OCI-LY7 (cell line): ENCODE measurements at places on chromosomes 5 and 9.

- DNase-seq: no peak
These were observed 92.5 kb downstream of the IRX2 start for GRCh38 chr5:2658881-2659470.

- DNase-seq: no peak
These were observed 12.4 kb downstream of the DNAJB5 start for GRCh38 chr9:35001803-35002502.

- DNase-seq: no peak
These were observed 58.9 kb downstream of the DOCK2 start for GRCh38 chr5:169695919-169696490.

DNA sequence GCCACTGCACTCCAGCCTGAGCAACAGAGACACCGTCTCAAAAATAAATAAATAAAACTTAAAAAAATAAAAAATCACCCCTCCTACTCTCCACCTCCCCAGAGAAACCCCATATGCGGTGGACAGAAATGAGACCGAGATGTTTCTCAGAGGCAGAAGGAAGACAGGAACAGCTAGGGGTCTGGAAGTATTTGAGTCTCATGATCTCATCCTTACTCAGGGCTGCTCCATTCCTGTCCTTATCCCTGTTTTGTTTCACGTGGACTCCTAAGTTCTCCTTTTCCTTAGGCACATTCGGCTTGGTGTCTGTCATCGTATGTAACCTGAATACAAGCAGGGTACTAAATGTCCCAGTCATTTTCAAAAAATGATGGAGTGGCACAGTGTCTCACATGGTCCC lies 76.1 kb downstream of the C9orf50 start:
- no peak for DNase-seq

GRCh38 chr9:37295796-37296195 lies 126.7 kb upstream of the GRHPR start:
- peak; percentile 78 for DNase-seq

DNA sequence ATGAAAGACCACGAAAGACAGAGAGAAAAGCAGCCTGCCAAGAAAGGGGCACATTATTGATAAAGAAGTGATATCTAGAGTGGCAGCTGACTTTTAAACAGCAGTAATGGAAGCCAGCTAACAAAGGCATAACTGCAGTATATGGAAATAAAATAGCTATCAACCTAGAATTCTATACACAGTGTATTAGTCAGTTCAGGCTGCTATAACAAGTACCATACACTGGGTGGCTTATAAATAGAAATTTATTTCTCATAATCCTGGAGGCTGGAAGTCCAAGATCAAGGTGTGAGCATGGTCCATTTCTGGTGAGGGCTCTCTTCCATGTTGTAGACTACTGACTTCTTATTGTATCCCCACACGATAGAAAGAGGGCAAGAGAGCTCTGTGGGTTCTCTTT lies 109.8 kb downstream of the DEPDC1B start:
- DNase-seq: no peak

DNA sequence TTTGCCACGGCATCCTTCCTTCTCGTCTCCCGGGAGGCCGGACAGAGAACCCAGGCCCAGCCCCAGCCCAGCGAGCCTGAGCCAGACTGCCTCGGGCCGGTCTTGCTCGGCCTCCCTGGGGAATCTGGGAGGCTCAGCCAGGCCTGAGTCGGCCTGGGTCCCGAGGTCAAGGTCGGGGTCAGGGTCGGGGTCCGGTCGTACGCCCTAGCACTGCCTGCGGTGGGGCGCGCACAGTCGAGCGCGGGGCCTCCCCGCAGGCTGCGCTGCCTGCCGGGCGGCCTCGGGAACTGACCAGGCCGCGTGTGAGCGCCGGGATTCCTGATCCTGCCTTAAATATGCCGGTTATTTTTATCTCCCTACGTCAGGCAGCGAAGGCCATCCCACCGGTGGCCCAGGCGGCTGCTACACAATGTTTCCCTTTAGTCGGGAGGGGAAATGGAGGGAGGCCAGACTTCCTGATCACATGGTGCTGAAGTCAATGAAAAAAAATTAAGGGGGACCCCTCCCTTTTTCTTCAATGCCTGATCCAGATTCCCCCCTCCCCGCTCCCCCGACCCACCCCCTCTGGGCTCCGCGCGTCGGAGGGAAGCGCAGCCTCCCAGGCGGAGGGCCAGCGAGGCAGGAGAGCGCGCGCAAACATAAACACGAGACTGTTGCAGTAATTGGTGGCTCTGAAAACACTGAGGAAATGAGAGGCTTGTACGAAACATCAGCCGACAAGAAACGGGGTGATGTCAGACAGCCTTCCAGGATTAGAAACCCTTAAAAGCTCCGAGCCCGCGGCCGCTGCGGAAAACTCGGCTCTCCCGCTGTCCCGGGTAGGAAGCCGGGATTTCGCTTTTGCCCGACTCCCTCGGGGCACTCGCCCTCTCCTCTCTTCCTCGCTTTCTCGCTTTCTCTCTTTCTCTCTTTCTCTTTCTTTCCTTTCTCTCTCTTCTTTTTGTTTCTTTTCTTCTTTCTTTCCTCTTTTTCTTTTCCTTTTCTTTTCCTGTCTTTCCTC lies 148.2 kb upstream of the KLF4 start:
- no peak for DNase-seq

- peak; percentile 81 for DNase-seq
These were observed at the start of gene DNM1 for GRCh38 chr9:128203024-128203706. DNM1 (plus strand) TSS chr9:128203379; CDS start chr9:128203471, 92 bp downstream.

GRCh38 chr9:130106860-130107233 lies 53.1 kb downstream of the GPR107 start:
- DNase-seq: no peak

DNA sequence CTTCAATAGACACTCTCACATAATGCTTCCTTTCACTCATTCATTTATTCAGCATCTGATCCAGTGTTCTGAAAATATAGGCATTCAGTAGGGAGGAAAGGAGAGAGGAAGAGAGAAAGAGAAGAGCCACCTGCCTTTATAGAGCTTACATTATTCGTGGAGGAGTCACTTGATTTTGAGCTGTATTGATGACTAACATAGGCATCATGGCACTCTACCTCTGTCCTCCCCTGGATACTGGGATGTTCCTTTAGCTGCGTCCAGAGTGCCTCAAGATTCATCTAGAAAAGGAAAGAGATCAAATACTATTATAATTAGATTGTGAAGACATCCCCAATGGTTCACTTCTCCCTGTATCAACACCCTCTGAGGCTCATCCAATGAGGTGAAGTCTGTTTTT lies 345.1 kb downstream of the SPATA31D1 start:
- DNase-seq: no peak

DNA sequence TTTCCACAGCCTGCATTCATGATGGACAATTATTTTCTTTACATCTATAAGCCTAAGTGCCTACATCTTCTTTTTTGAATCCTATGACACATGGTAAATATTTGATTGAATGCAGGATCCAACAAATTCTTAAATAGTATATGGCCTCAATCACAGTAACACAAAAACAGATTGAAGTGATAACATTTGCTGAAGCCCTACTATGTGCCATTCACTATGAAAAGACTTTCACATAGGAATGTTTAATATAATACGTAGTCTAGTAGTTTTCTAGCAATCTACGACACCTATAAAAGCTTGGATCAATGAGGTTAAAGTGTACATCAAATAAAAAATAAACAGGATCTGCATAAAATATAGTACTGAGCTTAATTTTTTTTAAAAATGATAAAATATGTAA lies 231.0 kb downstream of the AP3B1 start:
- no peak for DNase-seq

GRCh38 chr5:134175921-134176510 lies 734 bp downstream of the SKP1 start:
- DNase-seq: peak; percentile 60

GRCh38 chr9:134782921-134783698 lies 97.5 kb upstream of the FCN2 start:
- DNase-seq: peak; percentile 49
